ENCODE measurements at places on chromosomes 4 and X.
A peak's percentile ranks its signal among the peaks of the same experiment; 100 is the strongest.

DNA sequence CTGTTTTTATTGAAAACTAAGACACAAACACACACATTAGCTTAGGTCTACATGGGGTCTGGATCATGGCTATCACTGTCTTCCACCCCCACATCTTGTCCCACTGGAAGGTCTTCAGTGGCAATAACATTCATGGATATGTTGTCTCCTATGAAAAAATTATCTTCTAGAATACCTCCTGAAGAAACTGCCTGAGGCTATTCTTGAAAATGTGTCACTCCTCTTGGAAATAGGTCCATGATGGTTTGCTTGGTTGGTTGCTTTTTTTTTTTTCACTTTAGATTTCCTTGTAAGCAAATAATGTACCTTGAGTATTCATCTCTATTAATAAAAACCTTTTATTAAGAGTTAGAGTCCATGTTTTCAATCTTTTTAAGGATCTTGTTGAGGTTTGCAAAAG is 195.3 kb upstream of the PDE5A start:
- no peak for DNase-seq

DNA sequence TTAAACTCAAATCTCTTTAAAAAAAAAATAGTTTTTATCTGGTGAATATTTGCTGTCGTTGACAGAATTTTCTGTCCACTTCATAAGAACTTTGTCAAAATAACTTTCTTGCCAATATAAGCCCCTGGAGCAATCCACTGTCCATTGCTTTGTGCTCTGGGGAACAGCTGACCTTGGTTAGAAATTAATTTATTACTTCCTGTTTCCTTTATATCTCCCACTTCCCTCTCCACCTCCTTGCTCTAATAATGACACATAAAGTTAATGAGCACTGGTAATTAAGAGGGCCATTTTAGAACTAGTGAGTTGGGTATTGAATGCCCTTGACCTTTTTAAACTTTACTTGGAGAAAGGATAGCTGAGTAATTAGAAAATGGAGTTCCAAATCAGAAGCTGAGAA is 151.3 kb upstream of the LEF1 start:
- DNase-seq: no peak

DNA sequence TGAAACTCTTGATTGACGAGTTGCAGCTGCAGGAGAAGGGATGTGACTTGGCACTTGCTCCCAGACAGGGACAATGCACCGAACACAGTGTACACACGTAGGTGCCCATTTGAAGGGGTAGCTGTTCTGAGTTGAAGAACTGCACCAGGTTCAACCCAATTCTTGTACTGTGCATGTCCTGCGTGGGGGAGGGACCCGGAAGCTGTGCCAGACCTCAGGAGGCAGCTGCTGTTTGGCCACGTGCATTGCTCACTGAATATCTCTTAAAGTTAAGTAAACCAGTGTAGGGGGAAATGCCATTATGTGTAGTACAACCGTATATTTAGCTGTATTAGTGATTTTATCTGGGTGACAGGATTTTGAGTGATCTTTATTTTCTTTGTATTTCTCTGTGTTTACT is 12.0 kb upstream of the RBBP7 start:
- no peak for DNase-seq

DNA sequence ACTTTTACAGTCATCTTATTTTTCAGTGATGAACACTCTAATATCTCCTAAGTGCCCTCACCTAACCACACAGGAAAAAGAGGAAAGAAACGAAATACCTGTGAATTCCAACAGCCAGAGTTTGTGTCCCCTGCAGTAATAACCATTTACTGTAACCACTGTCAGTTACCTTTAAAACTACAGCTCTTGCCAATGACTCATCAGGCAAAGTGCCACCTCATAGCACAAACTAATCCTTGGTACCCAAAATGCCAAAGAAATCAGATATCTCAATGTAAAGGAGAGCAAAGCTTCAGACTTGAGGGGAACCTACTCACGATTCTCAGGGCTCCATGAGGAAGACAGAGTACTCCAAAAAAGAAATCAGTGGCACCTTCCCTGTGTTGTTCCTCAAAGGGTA is 146.5 kb downstream of the NDST3 start:
- DNase-seq: no peak

DNA sequence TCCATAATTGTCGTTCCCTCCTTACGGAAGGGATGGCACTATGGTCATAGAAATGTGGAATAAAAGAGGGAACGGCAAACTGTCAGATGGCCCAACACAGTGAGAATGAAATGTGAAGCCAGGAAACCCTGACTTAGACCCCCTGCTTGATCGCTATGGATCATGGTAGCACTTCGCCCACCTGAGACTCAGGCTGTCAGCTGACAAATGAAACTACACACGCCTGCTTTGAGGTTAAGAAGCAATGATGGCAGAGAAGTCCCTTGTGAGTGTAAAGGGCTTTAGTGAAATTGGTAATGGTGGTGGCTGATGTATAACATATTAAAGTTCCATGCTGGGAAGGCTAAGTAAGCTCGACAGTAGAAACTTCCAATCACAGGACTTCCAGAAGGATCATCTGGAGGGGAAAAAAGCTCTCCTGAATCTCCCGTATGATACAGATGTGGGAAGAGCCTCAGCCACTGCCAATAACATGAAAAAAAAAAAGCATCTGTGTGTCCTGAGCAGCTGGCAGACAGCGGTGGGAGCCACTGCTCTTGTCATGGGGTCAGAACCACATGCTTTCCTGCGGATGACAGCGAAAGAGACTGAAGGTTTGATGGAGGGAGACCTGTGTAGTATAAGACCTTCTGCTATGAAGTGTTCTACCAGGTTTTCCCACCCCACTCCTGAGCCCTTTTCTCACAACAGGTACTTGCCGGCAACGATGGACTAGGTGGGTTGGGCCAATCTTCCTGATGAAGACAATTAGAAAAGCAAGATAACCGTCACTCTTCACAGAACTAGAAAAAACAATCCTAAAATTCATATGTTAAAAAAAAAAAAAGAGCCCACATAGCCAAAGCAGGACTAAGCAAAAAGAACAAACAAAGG is 107.6 kb downstream of the AFAP1 start:
- DNase-seq: no peak

- no peak for DNase-seq
These were observed 70.0 kb upstream of the MSX1 start for GRCh38 chr4:4789462-4789861.

GRCh38 chr4:174244441-174244840 is 39.0 kb downstream of the FBXO8 start:
- DNase-seq: no peak

- DNase-seq: no peak
These were observed 1.4 kb upstream of the CT47C1 start for GRCh38 chrX:119071381-119071780.

GRCh38 chr4:167802463-167803212 is 289.7 kb upstream of the ANXA10 start:
- no peak for DNase-seq

DNA sequence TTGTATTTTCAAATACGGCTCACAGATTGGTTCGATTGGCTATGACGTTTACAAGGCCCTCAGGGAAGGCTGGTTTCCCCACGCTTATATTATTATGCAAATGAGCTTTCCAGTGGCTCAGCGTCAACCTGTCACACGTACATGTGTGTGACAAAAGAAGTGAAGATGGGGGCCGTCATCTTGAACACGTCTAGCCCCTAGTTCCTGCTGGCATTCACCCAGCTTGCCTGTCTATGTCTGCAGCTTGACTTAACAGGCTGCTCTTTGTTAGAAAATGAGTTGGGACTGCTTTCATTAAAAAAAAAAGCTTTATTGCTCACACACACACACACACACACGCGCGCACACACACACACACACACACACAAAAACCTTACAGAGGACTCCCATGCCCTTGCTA is 283.6 kb upstream of the CTSO start:
- no peak for DNase-seq

DNA sequence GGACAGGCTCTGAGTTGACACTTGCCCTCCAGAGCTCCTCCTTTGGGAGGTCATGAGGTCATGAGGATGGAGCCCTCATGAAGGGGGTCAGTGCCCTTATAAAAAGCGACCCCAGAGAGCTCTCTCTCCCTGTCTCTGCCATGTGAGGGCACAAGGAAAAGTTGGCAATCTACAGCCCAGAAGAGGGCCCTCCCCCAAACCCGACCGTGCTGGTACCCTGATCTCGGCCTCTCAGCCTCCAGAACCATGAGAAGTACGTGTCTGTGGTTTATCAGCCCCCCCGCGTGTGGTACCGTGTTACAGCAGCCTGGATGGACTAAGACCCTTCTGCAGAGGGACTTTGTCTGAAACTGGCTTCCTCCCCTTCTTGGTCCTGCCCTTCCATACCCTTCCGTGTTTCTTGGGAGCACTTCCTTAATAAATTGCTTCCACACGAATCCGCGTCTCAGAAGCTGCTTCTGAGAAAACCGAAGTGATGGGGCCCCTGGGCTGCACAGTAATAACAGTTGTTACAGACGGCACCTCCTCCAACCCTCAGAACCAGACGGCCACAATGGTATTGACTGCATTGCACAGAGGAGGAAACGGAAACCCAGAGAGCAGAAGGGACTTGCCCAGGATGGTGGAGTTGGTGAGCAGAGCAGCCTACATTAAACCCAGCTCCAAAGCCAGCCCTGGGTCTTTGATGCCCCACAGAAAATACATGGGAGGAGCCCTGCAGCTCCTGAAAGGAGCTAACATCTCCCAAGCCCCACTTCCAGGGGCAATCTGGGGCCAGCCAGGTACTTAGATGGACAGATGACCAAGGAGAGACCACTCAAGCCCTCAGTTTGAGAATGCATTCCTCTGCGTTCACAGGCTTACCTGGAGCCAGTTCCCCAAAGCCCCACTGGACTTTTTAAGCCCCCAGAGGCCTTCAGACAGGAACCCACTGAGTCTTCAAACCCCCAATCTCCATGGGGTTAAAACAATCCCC is 242.7 kb downstream of the BCOR start:
- peak; percentile 79 for DNase-seq

GRCh38 chrX:28599957-28600356 is 12.7 kb downstream of the IL1RAPL1 start:
- DNase-seq: no peak

- DNase-seq: no peak
These were observed 116.2 kb upstream of the KIT start for GRCh38 chr4:54541426-54542118.

DNA sequence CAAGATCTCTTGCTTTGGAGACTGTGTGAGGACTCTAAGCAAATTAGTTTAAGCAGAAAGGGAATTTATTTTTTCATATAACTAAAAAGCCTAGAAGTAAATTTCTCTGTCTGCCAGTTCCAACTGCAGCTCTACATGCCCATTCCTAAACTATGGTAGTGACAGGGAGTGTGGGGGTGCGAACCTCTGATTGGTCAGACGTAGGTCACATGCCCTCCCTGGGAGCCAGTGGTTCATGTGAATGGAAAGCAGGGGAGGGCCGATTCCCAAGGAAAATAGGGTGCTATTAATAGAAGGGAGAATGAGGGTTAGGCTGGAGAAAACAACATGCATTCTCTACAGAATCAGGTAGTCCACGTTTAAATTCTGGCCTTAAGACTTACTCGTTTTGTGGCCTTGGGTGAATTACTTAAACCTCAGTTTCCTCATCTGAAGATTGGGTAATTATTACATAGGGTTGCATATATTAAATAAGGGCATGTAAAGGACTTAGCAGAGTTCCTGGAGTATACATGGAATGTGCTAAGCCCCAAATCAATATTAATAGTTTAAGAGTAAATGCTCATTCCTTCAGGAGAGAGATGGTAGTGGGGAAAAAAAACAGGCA is 7.2 kb downstream of the RAB33B start:
- DNase-seq: no peak

DNA sequence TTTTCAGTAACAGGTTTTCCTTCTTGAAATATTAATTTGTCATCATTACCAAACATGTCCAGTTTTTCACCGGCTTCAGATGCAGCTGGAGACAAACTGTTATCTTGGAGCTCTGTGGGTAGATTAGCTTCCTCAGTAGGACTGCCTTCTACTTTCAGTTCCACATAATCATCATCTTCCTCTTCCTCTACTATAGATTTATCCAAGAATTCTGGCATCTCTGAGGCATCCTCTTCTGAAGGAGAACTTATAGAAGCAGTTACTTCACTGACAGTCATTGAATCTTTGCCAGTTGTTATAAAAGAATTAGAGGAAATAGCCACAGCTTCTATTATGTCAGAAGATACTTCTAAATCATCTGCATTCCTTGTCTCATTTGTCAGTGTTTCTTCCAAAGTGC is 162.9 kb downstream of the LRBA start:
- DNase-seq: no peak

- no peak for DNase-seq
These were observed 641.7 kb upstream of the DIPK2B start for GRCh38 chrX:45842207-45842925.

- DNase-seq: no peak
These were observed 102.5 kb upstream of the GALNTL6 start for GRCh38 chr4:171710743-171711142.

GRCh38 chr4:40842725-40843423 is 93.1 kb downstream of the NSUN7 start:
- no peak for DNase-seq

- DNase-seq: no peak
These were observed 25.0 kb downstream of the NLGN4X start for GRCh38 chrX:6203462-6204215.

Data from effector memory CD4-positive, alpha-beta T cell (primary cell).